CD4-positive, alpha-beta T cell (primary cell): ENCODE measurements at places on chromosomes 1 and 21.

- DNase-seq: no peak
Measured at GRCh38 chr21:33898586-33898985, 17.0 kb downstream of the ATP5PO start.

DNA sequence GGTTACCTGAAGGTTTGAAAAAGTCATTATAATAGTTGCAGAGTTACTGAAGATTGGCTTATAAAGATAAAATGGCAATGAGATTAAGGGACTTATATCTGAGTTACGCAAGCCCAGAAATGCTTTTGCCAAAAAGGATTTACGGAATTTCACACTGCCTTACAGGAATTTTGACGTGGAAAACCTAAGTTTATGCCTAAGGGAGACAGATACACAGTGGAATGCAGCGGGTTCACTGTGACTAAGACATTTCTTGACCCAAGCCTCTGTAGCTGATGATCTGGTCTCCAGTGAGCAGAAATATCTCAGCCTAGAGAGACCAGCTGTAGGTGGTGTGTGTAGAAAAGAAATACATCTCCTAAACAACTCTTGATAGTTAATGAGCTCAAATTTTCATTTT lies 10.1 kb upstream of the EXO1 start:
- DNase-seq: no peak

- no peak for DNase-seq
Measured at GRCh38 chr1:199096591-199096990, 457.8 kb downstream of the PTPRC start.

- DNase-seq: no peak
Measured at GRCh38 chr21:26550326-26550725, 22.8 kb downstream of the CYYR1 start.

DNA sequence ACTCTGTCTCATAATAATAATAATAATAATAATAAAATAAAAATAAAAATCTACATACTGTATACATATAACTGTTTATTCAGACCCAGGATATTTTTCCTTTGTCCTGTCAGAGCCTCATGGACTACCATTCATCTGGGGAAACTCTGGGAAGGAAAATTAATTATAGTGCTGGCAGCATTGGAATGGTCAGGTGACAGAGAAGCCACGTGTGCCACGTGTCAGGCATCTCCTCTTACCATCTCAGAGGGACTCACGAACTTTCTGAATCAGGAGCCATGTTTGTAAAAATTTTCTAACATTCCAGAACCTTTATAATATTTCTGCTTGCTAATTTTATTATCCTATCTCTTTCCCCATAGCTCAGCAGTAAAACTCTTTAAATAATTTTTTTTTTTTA lies 97.8 kb upstream of the HNRNPU start:
- no peak for DNase-seq

- DNase-seq: peak; percentile 34
Measured at GRCh38 chr1:42993502-42994136, 35.0 kb upstream of the SLC2A1 start.

DNA sequence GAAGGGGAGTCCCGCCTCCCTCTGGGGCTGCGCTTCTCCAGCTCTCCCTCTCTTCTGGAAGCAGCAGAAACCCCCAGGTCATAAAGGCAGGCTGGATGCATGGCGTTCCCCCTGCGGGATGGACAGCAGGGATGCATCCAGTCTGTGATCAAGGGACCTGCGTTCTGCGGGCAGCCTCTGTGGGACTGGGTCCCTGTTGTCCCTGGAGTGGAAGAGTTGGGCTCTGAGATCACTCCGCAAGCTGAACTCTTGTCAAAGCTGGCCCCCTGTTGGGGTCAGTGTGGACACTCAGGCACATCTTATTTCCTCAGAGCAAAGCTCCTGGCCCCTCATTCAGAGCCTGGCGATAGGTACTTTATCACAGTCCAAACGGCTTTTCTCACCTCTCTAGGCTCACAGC lies 341.2 kb downstream of the PTPRU start:
- DNase-seq: no peak

GRCh38 chr1:198493329-198493728 lies 47.2 kb downstream of the ATP6V1G3 start:
- DNase-seq: no peak

DNA sequence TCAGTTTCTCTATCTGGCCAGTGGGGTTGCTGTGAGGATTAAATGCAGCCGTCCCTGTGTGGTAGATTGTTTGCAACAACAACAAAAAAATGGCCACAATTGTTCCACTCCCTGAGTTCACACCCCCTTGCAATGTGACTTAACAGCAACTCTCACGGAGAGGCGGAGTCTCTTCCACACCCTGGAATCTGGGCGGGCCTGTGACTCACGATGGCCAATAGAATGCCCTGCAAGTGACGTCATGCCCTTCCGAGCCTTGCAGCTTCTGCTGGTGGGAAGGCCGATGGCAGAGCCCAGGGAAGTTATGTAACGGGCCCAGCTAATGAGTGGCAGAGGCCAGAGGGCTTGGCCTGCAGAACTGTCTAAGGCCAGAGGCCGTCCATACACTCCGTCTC lies 87.9 kb downstream of the RIPK4 start:
- DNase-seq: no peak
